Left ventricle myocardium superior (tissue), 1 donor: ENCODE measurements at places on chromosomes 2 and 18.

DNA sequence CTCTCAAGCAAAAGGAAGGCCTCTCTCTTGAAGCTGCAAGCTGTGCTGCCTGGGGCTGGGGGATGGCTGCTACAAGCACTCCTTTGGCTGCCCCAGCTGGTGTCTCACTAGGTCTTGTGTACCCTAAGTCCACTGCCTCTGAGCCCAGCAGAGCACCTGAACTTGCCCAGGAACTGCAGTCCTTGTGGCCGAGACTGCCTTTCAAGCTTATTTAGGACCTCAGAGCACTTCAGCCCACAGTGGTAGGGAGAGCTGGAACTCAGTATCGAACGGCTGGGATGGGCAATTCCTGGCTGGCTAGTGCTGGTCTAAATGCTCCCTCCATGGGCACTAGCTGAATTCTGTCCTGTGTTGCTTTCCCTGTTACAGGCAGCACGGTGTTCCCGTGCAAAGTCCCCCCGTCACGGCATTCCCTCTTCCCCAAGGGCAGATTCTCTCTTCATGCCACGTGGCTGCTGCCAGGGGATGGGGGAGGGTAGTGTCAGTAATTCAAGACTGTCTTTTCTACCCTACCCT lies 25.9 kb downstream of the STPG4 start:
- DNase-seq: no peak

DNA sequence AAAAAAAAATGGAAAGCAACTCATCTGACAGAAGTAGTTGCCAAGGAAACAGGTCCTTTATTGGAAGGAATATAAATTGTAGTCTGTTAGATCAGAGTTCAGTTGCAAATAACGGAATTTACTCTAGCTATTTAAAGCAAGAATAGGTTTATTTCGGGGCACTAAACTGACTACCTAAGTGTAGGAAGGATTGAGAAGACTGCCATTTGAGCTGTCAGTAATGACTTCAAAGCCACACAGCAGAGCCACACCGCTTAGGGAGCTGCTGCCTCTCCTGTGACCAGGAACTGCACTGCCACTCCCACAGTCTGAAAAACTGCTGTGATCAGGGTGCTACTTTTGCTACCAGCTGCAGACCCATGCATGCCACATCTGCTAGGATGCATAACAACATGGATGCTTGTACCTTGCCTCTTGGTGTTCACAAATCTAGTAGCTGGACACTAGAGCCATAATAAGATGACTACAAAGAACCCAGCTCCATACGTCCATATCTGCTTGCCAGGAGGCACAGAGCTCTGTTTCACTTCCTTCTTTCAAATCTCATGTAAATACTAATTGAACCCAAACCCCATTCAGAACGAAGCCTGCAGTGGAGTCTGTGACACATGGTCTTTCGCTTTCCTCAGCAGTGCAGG lies 2.2 kb downstream of the DSG2 start:
- DNase-seq: no peak

DNA sequence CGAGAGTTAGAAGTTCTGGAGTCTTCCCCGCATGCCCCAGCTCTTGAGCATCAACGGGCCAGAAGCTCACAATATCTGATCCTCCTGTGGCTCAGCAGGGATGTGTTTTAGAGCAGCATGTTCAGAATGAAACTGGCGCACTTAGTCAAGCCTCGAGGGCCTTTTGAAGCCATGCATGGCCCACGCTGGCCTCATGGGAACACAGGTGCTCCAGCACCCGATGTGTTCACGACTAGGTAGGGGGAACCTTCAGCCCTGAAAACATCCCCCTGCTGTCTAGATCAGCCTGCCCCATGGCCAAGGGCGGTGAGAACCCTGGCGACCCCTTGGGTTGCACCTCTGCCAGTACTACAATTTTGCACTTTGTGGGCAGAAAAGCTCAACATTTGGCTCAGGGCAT lies 32.8 kb downstream of the MSH6 start:
- no peak for DNase-seq

DNA sequence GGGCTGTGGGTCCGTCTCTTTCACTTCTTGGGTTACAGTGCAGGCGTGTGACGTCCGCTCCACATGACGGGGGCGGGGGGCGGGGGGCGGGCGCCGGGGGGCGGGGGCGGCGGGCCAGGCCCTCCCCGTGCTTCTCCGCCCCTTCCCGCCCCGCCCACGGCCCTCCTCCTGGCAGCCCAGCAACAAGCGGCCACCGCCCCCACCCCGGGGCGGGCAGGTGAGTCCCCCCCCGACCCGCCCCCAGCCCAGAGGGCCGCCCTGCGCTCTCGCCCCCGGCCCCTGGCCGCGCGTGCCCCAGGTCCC lies 3.6 kb downstream of the ZNF516 start:
- DNase-seq: peak; percentile 86

- no peak for DNase-seq
Observed at GRCh38 chr2:160932960-160933359, 227.3 kb upstream of the TANK start.

DNA sequence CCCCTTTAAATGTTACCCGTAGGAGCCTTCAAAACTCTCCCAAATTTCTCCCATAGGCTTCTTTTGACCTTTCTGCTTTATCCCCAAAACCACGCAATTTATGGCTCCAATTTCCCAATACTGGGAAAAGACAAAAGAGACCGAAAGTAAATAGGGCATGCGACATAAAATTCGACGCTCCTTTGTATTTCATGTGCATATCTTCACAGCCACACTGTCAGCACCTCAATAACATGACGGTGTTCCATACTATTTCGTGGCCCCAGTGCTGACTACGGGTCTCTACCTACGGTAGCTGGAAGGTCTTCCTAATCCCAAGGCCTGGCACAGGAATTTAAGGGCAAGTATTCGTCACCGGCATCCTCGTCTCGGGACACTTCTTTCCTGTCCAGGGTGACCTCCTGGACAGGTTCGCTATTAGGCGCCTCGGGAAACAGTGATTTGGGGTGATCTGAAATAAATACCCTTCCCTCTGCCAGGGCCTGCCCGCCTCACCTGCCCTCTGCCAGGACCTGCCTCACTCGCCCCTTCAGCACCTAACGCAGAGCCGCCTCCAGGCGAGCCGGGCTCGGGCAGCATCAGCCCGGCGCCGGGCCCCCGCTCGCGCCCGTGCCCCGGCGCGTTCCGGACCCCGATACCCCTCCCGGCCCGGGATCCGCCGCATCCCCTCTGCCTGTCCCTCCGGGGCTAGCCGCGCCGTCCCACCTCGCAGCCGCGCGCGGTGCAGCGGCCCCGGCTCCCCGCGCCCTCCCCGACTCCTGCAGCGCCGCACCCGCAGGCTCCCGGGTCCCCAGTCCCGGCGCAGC lies 680 bp downstream of the DTNB start:
- DNase-seq: peak; percentile 66

- DNase-seq: no peak
Observed at GRCh38 chr2:34719206-34719605, 1120.1 kb upstream of the FAM98A start.

DNA sequence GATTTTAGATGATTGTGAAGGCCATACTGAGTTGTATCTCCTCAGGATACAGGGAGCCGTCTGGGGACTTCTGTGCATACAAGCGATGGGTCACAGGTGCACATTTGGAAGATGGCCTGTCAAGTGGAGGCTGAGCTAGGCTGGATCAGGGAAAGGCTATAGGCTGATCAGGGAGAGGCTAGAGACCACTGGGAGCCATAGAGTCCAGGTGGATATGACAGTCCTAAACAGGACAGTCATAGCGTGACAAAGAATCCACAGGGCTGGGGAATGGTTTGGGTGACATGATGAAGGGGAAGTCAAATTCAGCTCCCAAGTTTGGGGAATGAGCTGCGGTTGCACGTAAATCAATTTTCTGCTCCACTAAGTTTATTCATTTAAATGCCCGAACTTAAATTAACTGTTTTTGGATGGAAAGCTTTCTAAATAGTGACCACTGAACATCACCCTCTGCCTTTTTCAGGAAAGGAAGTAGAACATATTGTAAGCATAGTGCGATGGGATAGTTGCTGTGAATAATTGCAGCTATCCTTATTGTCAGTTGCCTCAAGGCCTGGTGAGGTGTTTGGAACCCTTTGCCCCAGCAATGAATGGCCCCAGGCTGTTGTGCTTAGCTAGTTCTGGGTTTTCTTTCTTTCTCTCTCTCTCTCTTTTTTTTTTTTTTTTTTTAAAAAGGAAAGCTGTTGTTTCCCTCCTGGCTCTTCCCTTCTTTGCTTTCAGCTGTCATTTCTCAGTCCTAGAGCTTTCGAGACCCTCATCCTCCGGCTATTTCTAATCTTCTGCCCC lies 50.5 kb downstream of the KLHL29 start:
- no peak for DNase-seq

GRCh38 chr2:198141726-198142125 lies 337.3 kb downstream of the PLCL1 start:
- no peak for DNase-seq

DNA sequence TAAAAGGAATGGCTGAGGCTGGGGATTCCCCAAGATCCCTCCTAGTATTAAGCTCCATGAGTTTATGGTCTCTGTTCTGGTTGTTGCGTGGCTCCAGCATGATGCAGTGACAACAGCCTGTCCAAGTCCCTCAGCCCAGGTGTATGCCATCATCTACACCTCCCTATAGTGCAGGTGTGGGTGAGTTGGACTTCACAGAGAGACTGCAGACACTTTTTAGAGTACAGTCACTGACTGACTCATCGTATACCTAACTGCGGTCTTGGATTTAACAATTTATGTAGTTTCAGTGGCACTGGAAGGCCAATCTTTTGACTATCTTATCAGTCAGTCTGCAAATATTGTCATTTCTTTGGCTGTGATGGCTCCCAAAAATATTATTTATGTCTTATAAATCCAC lies 415.0 kb downstream of the TMX3 start:
- DNase-seq: no peak

DNA sequence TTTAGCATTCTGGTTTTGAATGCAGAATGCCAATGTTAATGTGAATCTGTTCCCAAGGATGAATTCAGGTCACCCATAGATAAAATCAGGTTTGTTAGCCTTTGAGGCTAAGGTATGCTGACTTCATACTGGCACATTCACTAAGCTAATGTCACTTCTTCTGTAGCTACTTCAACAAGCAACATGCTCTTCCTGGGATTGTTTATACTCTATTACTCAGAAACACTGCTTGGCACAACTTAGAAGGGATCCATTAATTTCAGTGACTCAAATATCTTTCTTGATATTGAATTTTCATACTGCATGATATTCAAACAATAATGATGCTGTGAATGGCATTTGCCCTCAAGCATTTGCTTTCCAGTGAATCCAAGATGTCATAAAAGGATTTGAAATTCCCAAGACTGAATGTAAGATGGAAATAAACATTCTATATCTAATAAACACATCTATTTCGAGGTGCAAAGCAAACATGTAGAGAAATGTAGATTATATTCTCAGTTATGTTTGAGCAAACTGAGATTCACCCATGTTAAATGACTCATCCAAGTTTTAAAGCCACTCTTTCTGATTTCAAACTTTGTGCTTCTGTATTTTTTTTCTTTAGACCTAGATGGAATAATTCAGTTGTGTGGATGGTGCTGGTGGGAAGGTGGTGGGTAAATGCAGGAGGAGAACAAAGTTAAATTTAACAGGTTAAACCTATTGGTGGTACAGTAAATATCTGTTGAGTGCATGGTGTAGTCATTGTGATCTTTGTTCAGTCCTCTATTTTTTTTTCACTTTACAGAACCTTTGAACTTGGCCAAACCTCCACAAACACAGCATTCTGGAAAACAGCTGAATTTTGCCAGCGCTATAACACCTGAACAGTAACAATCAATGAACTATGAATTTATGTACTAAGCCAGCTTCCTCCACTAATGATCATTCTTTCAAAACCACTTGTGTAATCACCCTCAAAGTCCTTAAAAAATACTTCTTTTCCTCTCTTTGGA lies 162.1 kb upstream of the XIRP2 start:
- no peak for DNase-seq

DNA sequence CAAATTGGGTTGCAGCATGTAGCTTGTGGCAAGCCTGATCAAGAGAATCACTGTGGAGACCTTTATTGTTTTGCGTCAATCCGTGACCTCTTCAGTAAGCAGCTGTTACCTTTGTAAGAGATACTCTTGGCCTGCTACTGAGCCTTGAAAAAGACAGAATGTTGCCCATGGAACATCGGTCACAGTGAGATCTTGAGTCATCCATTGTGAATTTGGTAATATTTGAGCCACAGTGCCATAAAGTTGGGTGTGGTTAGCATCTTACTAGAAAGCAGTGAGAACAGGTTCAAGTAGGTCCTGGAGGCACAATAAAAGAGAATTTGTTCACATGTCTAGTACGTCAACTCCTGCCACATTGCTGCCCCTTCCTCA lies 12.7 kb upstream of the EFR3B start:
- DNase-seq: no peak

- DNase-seq: no peak
Observed at GRCh38 chr2:154709215-154709614, 10.7 kb downstream of the KCNJ3 start.

- DNase-seq: no peak
Observed at GRCh38 chr18:35407871-35408481, 30.8 kb upstream of the ZNF396 start.

DNA sequence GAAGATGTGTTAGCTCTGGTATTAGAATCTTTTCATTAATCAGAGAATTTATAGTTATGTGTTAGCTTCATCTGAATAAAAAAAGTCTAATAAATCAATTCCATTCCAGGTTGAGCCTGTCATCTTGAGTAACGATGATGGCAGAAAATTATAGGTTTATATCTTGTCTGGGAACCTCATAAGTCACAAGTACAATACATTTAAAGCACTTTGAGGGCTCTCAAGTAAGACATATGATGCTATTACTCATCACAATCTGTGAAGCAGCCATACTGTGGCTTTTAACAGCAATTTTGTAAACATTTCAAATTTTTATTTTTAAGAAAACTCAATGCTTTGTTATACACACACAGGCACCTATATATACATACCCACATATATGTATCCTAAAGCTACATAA lies 484.1 kb upstream of the VRK2 start:
- DNase-seq: no peak

DNA sequence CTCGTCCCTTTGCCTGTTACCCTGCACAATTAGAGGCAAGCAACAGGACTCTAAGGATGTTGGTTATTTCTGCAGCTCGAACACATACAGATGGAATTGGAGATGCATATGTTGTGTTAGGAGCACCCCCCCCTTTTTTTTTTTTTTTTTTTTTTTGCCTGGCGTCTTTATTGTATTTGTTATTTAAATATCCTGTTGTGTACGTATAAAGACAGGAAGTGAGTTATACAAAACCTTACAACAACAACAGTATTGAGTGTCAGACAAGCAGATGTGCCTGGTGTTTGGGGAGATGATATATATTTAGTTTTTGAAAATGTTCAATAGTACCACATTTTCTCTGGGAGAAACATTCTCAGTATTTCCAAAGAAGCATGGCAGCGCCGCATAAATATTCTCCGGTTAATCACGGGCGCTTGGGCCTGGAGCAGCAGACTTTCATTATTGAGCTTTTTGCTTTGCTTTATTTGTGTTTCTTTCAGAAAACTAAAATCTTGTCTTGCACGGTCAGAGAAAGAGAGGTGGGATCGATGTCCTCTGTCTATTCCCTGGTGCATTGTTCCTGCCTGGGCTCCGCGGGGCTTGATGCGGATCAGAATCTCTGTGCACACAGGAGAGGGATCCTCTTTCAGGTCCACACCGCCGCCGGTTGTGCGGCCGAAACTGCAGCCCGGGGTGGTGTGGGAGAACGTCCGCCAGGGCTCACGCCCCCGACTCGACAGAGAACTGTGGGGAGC lies 23.2 kb upstream of the ZNF516 start:
- DNase-seq: peak; percentile 68
